Cardiac atrium fibroblast (primary cell): ENCODE measurements at places on chromosomes 7 and 10. TPM values are rescaled to one million over a fixed set of nuclear protein-coding genes. Genes with fewer than 3 reads are reported as not detected.

Gene STRIP2
- 1.3 and 4.2 TPM in 2 replicates for total RNA-seq

Gene EFCAB10
- not detected in 2 replicates for total RNA-seq

Gene PALD1
- 0.72 and 5.3 TPM in 2 replicates for total RNA-seq

Gene SH3PXD2A
- total RNA-seq = 9.4 and 14.4 TPM in 2 replicates

Gene ODAD2
- total RNA-seq = not detected in 2 replicates

Gene CPA4
- total RNA-seq = 56.7 and 90.1 TPM in 2 replicates

Gene COPG2
- total RNA-seq = 17.1 and 20.6 TPM in 2 replicates

Gene ZNF853
- 0.16 and 1.1 TPM in 2 replicates for total RNA-seq

Gene CPA5
- total RNA-seq = not detected in 2 replicates

Gene RASA4B
- 0.18 and 1.1 TPM in 2 replicates for total RNA-seq

Gene ASIC3
- 0.54 TPM in 1 of 2 replicates, not detected in the other for total RNA-seq

Gene SFTPA2
- not detected in 2 replicates for total RNA-seq

Gene CREB5
- 0.90 and 1.1 TPM in 2 replicates for total RNA-seq

Gene OR13A1
- not detected in 2 replicates for total RNA-seq

Gene ERVW-1
- total RNA-seq = not detected in 2 replicates

Gene AGR2
- total RNA-seq = not detected in 2 replicates

Gene GDF2
- total RNA-seq = not detected in 2 replicates

Gene DMTF1
- total RNA-seq = 18.8 and 31.1 TPM in 2 replicates

Gene HMX2
- not detected in 2 replicates for total RNA-seq

Gene ZFAND4
- total RNA-seq = 6.0 and 8.7 TPM in 2 replicates

Gene ANKRD30A
- total RNA-seq = not detected in 2 replicates

Gene CALCR
- total RNA-seq = not detected in 2 replicates

Gene IGFBP3
- total RNA-seq = 290 and 686 TPM in 2 replicates
